Keratinocyte (primary cell): ENCODE measurements at places on chromosomes 16 and 17. TPM values are rescaled to one million over a fixed set of nuclear protein-coding genes. Genes with fewer than 3 reads are reported as not detected.

- no peak for DNase-seq
Measured at GRCh38 chr17:74963656-74964055, 8.9 kb downstream of the HID1 start.

GRCh38 chr17:13320046-13320785 lies 281.5 kb downstream of the HS3ST3A1 start:
- no peak for DNase-seq

DNA sequence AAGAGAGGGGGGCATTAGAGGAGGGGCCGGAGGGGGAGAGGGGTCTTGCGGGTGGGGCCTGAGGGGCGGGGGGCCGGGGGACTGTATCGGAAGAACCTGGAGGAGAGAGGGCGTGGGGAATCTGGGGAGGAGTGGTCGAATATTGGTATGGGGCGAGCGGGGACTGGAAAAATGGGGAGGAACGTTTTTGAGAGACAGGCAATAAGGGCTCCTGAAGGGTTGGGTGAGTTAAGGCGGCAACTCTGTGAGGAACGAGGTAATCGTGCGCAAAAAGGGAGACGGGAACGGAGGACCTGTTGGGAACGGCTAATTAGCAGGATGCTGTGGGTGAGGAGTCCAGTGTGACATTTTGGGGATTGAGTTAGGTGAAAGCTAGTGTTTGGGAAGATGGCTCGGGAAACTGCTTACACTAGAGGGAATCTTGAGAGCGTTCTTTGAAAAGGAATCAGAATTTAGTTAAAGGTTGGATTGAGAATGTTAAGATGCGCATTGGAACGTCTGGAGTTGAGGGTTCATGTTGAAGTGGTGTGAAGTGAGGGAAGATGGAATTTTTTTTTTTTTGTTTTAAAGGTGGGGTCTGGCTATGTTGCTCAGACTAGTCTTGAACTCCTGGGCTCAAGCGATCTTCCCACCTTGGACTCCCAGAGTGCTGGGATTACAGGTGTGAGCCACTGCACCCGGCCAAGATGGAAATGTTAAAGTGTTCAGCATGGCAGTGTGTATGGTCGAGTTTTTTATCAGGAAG lies 662 bp downstream of the WIPF2 start:
- DNase-seq, result peak; percentile 21

Gene HOXB6
- polyA plus RNA-seq, result 0.62 to 0.77 TPM (median 0.68 TPM) in 3 replicates

GRCh38 chr17:48636177-48637018 lies 10.2 kb upstream of the HOXB9 start:
- DNase-seq, result no peak

DNA sequence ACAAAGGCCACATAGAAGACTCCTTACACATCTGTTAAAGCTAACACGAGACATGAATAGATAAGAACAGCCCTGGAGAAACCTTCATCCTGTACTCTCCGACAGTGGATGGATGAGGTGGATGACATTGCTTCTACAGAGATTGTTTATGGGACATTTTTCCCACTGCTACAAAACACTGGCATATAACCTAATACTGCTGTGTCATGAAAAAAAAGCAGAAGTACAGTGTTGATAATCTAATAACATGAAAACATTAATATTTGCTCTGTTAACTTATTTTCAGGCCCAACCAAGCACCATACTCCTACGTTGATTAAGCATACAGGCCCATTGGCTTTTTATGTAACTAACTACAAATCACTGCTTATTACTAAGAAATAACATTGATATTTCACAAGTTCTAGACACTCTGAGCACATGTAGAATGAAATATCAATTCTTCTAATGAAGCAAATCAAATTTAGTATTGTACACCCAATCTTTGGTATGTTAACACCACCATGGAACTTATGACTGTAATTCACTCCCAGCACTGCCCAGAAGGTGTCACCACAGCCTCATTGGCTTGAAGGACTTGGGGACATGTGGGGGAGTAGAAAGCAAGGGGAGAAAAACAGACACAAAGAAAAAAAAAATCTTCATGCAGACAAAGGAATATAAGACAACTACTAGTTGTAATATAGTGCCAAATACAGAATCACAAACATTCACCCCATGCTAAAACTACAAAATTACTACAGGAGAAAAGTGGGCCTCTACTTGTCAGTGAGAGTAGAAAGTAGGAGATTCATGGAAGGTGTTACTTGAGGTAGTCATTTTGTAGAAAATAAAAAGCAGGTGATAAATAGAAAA lies 330.0 kb upstream of the PMFBP1 start:
- DNase-seq, result no peak

Gene PDIA2
- 0.18 to 0.46 TPM (median 0.42 TPM) in 3 replicates for polyA plus RNA-seq

Gene MEOX1
- 0.05 to 0.10 TPM (median 0.08 TPM) in 3 replicates for polyA plus RNA-seq

Gene TMC8
- 0.14 to 0.41 TPM (median 0.40 TPM) in 3 replicates for polyA plus RNA-seq

- no peak for DNase-seq
Measured at GRCh38 chr16:51801635-51802034, 650.6 kb upstream of the SALL1 start.

- no peak for DNase-seq
Measured at GRCh38 chr17:38720941-38721340, 9.2 kb upstream of the CISD3 start.

Gene TEX19
- 0.06 TPM in 1 of 3 replicates, not detected in the others for polyA plus RNA-seq

DNA sequence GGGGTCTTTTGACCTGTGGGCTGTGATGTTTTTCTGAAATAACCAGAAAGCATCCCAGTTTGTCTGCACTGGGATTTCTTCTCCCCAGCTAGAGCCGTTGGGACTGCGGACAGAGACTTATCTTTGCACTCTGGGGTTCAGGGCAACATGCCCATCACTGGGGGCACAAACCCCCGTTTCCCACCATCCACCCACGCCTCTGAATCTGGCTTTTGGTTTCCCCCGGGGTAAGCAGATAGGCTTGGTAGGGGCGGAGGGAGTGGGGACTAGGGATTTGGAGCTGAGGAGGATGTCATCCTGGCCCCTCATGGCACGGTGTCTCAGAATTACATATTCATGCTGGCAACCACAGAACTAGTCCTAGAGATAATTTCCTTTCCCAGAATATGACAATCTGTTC lies 68.6 kb downstream of the CCDC182 start:
- DNase-seq, result no peak

Gene MT1M
- polyA plus RNA-seq, result 0.20 to 0.74 TPM (median 0.24 TPM) in 3 replicates

Gene MAP2K6
- polyA plus RNA-seq, result 0.12 to 0.39 TPM (median 0.35 TPM) in 3 replicates

DNA sequence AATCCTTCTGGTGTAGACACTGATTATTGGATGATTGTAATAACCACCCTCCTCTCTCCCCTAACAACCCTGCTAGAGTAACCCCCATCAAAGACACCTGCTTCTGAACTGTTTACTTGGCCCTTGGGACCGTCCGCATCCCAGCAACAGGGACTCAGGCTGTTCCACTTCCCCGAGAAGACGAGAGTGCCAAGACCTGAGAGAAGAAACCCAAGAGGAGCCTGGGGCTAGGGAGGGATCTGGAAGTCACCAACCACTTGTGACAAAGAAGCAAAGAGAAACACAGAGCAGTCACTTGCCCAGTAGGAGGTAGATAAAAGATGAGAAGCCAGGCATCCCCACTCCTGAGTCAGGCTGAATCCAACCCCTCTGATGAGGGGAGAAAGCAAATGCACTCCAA lies 84.3 kb downstream of the CDH11 start:
- DNase-seq, result no peak

GRCh38 chr17:44738214-44738906 lies 20.4 kb upstream of the ADAM11 start:
- no peak for DNase-seq

DNA sequence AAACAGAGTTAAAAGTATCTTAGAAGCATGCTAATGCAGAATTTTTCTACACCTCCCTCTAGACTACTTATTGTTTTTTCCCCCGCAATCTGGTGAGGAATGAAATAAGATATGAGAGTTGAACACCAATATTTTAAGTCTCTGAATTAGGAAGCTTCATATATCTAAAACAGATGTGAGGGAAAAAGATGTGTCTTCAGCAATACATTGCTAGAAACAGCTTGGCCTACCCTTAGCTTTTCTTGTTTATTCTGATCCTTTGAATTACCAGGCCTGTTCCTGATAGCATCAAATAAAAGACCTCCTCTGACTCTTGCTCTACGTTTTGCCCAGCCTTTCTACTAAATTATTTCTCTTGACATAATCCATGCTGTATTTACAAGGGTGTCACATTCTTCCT lies 221.8 kb downstream of the CDH11 start:
- no peak for DNase-seq

Gene DOC2B
- not detected in 3 replicates for polyA plus RNA-seq

Gene KRT37
- polyA plus RNA-seq, result 0.03 to 0.08 TPM (median 0.04 TPM) in 3 replicates

Gene FZD2
- 2.6 to 4.6 TPM (median 2.7 TPM) in 3 replicates for polyA plus RNA-seq

Gene SLC25A39
- 108 to 170 TPM (median 149 TPM) in 3 replicates for polyA plus RNA-seq
